ENCODE measurements at places on chromosomes 3 and 15.

DNA sequence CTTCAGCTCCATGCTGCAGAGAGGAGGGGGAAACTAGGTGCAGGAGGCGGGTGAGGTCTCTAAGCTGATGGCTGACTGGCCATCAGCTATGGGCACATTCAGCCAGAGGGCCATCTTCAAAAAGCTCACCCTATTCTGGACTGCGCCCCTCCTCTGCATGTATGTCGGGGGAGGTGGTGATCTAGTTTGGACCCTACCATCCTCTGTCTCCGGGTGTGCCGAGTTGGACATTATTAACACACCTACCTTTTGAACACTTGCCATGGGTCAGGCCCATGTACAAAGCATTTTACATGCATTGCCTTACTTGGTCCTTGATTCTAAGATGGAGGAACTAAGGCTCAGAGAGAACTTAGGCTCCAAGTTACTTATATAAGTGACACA is 1.4 kb downstream of the NISCH start:
- no peak for DNase-seq

- DNase-seq = peak; percentile 43
These were observed 75.2 kb downstream of the NEO1 start for GRCh38 chr15:73127302-73127936.

GRCh38 chr15:83356501-83357399 is 72.3 kb upstream of the BNC1 start:
- no peak for DNase-seq

- DNase-seq = no peak
These were observed 76.2 kb upstream of the OXTR start for GRCh38 chr3:8845641-8846040.

GRCh38 chr15:31262901-31263671 is 63.5 kb upstream of the KLF13 start:
- DNase-seq = no peak
